ENCODE measurements at places on chromosomes 16 and 17.

GRCh38 chr16:30473231-30474073, 910 bp downstream of the ITGAL start:
- DNase-seq = peak; percentile 67

GRCh38 chr16:66476328-66477027, 49.4 kb downstream of the BEAN1 start:
- DNase-seq = peak; percentile 60

DNA sequence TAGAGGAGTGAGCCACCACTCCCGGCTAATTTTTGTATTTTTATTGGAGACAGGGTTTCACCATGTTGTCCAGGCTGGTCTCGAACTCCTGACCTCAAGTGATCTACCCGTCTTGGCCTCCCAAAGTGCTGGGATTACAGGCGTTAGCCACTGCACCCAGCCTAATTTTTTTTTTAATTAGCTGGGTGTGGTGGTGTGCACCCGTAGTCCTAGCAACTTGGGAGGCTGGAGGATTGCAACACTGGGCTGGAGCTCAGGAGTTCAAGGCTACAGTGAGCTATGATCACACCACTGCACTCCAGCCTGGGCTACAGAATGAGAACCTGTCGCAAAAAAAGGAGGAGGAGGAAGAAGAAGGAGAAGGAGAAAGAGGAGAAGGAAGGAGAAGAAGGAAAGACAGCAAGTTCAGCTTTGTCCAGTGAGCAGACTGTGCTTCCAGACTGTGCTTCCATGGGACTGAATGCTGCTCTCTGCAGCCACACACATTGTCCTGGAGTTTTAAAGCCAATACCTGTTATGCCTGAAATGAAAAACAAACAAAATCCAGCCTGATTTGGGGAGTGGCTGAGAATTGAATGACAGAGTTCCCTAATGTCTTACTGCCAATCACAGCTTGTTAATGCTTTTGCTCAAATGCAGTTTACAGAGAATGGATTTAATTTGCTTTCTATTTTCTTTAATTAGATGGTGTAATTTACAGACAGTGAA, 2.8 kb upstream of the TNFRSF13B start:
- DNase-seq = no peak

- DNase-seq = no peak
Measured at GRCh38 chr16:55473587-55473986, 5.4 kb upstream of the MMP2 start.

DNA sequence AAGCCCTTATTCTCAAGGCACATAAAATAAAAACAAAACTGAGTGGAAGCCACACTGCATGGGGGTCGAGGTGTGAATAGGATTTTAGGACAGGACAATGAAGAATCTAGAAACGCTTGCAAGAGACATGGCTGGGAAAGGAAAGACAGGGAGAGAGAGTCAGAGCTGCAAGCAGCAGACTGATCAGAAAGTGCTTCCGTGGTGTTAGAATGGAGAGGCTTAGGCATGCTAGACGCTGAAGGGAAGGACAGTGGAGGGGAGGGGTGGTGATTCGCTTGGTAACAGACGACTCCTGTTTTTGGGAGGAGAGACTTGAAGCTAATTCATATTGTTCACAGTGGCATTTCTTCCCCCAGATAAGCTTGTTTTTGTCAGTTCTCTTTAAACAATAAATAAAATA, 173.5 kb downstream of the AIPL1 start:
- DNase-seq = no peak

- no peak for DNase-seq
Measured at GRCh38 chr17:79207960-79208359, 133.3 kb downstream of the ENGASE start.

GRCh38 chr17:45824475-45824874, 20.2 kb upstream of the SPPL2C start:
- no peak for DNase-seq

DNA sequence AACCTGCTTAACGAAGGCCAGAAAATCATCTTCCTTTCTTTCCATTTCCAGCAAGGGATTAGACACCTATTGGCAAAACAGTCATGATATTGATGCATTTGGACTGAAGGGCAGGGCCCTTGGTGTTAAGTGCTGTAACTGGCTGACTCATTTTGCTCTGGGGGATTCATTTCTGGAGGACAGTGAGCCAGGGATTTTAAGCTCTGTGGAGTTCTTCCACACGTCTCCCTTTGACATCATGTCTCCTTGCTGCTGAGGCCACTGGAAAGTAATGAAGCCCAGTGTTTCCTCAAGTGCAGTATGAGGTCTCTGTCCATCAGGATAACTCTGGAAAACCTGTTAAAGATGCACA, 42.2 kb downstream of the DNAH9 start:
- DNase-seq = no peak

DNA sequence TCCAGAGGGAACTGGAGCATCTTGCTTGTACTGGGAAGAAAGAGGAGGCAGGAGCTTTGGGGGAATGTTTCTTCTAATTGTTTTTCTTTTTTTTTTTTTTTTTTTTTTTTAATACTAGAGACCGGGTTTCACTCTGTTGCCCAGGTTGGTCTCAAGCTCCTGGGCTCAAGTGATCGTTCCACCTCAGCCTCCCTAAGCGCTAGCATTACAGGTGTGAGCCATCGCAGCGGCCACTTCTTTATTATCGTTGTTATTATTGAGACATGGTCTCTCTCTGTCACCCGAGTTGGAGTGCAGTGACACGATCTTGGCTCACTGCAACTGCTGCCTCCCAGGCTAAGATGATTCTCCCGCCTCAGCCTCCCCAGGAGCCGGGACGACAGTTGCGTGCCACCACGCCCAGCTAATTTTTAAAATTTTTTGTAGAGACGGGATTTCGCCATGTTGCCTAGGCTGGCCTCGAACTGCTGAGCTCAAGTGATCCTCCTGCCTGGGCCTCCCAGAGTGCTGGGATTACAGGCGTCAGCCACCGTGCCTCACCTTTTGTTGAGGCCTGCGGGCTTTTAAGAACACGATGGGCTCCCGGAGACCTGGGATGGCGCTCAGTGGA, 137.3 kb upstream of the GSE1 start:
- DNase-seq = no peak

DNA sequence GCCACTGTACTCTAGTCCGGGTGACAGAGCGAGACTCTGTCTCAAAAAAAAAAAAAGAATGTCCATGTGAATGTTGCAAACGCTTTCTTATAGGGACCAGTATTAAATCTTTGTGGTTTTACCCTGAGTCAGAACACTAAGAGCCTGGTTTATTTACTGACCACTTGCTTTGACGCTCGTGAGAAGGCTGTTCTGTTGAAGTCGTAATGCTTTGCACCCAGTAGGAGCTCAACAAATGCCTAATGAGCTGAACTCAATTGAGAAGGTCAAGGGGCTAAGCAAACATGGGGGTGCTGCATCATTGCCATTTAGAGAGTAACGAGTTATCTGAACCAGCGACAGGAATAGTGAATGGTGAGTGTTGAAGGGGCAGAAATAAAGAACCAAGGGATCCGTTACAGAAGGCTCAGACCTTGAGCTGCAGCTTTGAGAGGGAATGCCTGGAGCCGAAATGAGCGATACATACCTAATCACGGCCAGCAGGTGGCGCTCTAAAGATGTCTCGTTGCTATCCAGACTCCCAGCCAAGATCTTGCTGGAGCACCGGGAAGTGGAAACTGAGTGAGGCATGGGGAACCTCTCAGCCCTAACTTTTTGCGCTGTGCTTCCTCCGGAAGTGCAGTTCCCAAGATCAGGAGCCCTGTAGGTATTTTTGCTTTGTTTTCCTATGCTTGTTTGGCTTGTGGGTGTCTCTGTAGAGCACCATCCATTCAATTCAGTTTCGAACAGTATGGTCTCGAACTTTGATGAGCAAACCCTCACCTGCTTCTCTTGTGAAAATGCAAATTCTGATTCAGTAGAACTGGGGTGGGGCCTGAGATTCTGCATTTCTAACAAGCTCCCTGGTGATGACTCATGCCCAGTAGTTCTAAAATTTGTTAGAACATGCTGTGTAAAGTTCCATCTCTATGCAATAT, 12.6 kb upstream of the RNF222 start:
- peak; percentile 73 for DNase-seq

DNA sequence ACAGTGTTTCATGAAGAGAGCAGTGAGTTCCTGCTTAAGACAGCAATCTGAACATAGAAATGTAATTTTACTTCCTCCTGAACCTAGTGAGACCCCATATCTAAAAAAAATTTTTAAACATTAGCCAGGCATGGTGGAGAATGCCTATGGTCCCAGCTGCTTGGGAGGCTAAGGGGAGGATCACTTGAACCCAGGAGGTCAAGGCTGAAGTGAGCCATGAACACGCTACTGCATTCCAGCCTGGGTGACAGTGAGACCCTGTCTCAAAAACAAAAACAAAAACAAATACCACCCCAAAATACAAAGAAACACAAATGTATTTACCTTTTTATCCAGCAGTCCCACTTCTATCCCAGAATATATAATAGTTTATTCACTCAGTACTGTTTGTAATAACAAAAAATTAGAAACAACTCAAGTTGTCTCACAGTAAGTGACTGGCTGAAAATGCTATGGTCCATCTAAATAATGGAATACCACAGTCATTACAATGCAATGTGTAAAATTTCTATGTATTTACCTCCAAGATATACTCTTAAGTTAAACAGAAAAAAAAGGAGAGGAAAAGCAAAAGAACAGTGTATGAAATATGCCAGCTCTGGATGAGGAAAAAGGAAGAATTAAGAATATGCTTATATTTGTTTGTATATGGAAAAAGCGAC, 16.3 kb downstream of the CFDP1 start:
- no peak for DNase-seq

DNA sequence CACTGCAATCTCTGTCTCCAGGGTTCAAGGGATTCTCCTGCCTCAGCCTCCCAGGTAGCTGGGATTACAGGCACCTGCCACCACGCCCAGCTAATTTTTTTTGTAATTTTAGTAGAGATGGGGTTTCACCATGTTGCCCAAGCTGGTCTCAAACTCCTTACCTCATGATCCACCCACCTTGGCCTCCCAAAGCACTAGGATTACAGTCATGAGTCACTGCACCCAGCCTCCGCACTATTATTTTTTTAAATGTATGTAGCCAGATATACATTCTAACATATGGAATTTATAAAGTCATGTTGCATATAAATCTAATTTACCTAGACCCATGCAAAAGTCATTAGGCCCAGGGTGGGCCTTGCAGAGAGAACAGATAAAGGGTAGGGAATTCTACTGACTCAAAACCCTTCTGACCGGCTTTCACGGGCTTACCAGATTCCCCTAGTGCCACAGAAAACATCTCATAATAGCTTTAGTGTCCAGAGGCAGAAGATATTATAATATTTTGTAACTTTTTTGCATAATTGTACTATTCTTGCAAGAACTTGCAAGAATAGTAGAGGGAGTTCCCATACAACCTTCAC, 20.5 kb upstream of the HELZ start:
- DNase-seq = no peak

DNA sequence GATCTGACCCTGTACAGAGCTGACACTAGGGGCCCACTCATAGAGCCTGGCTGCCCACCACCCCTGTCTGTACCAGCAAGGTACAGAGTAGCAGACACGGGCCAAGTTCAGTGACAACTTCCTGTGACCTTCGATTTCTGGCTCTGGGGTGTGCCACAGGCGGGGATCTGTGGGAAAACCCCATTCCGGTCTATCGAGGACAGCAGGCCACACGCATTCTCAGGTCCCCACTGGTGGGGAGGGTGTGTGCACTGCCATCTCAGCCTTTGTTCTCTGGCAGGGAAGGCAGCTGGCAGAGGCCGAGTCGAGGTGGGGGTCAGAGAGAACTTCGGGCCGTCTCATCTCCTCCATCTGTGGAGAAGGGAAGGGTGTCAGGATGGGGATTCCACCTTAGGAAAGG, 10.0 kb downstream of the NLE1 start:
- DNase-seq = no peak

DNA sequence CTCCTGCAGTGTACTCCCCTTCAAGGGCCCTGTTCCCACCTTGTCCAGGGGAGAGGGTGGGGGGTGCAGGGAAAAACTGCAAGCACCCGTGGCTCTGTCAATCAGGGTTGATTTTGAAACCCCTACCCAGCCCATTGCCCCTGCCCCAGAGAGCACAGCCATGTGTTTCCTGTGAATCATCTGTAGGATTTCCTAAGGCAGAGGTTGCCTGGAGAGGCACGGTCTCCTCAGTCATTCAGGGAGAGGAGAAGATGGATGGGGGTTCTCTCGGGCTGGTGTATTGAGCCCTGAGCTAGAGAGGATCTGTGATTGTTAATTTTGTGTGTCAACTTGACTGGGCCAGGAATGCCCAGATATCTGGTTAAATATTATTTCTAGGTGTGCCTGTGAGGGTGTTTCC, 3.5 kb upstream of the AGRP start:
- DNase-seq = no peak

- no peak for DNase-seq
Measured at GRCh38 chr16:49795513-49795912, 60.4 kb downstream of the ZNF423 start.

DNA sequence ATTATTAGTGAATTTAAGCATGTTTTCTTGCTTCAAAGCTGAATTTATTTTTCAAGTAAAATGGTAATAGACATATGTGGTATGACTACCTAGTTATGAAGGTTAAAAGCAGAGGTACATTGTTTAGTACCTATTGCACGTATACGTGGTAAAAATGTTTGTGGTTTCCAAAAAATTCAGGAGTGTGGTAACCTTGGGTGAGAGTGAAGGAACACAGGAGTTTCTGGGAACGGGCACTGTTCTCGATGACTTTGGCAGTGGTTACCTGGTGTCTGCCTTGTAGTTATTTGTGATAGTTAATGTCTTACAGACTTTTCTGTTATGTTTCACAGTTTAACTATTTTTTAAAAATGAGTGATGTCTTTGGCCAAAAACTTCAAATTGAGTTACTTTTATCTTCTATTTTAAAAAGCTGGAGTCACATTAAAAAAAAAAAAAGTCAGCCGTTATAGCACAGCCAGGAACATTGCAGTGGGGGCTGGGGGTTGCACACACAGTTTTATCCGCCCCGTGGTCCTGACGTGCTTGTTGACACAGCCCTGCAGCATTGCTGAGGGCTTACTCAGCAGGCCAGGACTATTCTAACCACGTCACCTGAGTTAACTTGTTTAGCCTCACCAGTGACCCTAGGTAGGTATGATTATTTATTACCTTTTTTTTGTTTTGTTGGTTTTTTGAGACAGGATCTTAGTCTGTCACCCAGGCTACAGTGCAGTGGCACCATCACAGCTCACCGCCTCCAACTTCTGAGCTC, 10.9 kb downstream of the JPT2 start:
- no peak for DNase-seq

DNA sequence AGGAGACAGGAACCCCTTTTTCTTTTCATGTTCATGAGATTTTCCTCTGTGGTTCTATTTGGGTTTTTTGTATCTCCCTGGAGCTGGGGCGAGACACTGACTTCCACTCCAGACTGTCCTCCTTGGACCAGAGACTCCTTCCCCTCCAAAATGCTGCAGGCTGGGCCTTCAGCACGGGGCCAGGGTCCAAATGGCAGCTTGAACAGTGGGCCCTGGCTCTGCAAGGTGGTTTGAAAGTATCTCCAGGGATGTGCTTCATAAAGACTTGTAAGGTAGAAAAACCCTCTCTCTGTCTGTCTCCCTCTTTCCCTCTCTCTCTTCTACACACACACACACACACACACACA, 236.1 kb downstream of the ZNF423 start:
- no peak for DNase-seq

DNA sequence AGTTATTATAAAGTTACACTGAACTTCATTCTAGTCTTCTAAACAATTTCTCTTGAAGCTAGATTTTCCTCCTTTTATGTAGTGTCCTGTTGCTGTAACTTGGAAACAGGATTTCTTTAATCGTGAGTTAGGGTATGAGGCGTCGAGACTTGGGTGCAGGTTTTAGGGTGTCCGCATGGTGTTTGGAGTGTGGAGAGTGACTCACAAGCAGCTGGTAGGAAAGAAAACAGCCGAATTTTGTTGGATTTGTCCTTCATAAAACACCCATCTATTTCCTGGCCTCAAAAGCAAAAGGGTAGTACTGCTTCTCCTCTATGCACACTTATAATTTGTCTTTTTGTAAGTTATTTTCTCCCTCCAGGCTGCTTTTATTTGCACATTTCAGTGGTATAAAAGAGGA, 1.6 kb downstream of the RPTOR start:
- no peak for DNase-seq

All from activated T-cell treated with anti-CD3 and anti-CD28 coated beads for 48 hours (primary cell).